ENCODE measurements at places on chromosomes 7 and 10.
A peak's percentile ranks its signal among the peaks of the same experiment; 100 is the strongest.

- no peak for DNase-seq
These were observed 345.5 kb downstream of the FGFR2 start for GRCh38 chr10:121252756-121253155.

DNA sequence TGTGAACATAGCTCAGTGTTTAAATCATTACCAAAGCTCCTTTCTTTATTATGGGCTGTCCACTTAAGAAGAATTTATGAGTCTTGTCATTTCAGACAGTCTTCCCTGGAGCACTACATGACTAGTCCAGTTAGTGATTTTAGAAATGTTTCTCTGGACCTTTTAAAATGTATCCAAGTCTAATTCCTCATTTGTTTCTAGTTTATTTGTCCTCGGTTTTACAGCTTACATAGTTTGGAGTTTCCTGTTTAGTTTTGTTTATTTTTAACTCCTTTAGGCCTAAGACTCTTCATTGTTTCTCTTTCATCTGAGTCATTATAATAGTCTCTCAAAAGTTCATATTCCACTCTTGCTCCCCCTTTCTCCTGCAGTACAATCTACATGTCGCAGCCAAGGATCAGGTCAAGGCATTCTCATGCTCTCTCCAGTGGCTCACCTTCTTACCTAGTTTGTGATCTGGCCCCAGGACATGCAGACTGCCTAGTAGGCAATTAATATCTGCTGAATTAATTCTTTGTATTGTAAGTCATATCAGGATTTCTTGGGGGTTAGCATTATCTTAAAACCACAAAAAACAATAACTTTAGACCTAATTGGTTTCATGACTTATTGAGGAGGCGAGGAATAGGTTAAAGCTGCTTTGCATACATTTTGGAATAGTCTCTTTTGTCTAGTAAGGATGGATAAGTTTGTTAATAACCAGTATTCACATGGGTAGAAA, 93.8 kb downstream of the MAPK8 start:
- DNase-seq, result peak; percentile 26

GRCh38 chr7:71266912-71267311, 135.0 kb downstream of the GALNT17 start:
- DNase-seq, result no peak

DNA sequence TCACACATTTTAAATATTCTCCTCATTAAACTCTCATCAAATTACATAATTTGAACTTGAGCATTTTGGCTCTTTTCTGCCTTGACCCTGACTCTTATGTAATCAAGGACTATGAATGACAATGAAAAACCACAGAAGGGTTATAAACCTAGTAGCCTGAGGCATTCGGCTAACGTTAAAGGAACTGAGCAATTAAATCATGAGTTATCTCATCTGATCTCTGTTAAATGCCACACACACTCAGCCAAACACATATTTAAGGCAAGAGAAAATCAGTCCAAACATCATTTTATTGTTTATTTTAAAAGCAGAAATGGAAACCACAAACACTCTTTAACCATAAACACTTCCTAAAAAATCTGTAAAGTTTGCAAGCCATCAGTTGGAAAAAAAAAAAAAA, 204.3 kb downstream of the DGKI start:
- DNase-seq, result peak; percentile 15

- no peak for DNase-seq
These were observed 161.9 kb downstream of the DNAJB6 start for GRCh38 chr7:157498657-157499056.

- no peak for DNase-seq
These were observed 78.5 kb upstream of the GATAD1 start for GRCh38 chr7:92368741-92369140.

GRCh38 chr7:157394246-157395191, 57.7 kb downstream of the DNAJB6 start:
- peak; percentile 33 for DNase-seq

DNA sequence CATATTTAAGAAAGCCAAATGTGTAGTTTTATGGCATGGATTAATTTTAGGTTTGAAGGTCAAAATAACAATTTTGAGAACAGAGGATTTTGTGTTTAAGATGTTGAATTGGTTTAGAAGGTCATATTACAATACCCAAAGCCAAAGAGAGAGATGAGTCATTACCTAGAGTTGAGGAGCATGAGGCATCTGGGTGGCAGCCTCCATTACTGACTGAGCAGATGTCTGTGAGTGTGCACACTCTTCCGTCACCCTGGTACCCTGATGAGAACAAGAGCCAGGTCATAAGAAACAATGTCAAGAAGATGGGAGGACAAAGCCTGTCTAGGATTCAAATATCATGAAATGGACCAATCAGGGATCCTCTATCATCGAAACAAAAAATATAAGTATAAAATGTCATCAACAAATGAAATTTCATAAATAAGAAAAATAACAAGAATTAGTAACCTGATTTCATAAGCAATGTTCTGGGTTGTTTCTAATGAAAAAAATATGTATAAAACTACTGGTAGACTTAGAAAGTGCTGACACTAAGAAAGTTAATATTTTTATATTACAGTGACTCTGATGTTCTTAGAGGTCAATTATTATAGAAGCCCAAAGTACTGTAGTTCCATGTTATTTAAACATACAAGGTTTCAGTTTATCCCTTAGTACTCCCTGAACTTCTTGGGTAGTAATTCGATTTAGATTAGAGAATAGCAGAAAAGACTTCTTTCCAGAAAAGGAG, 20.0 kb downstream of the CUBN start:
- DNase-seq, result peak; percentile 71

- no peak for DNase-seq
These were observed 58.6 kb upstream of the LOXL4 start for GRCh38 chr10:98326621-98327027.

DNA sequence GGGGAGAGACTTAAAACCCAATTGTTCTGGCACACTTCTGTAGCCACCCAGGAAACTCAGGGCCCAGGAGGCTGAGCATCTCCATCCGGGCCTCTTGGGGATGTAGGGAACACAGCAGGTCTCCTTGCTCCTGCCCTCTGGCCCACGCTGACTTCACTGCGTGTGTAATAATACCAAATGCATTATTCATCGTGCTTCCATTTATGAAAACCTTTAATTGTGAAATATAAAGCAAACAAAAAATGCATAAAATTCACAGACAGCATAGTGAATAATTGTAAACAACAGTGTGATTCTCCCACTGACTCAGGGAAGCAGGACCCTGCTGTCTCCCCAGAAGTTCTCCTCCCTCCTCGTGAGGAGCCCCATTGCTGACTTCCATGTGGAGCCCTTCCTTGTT, 70.3 kb upstream of the SHH start:
- peak; percentile 86 for DNase-seq

DNA sequence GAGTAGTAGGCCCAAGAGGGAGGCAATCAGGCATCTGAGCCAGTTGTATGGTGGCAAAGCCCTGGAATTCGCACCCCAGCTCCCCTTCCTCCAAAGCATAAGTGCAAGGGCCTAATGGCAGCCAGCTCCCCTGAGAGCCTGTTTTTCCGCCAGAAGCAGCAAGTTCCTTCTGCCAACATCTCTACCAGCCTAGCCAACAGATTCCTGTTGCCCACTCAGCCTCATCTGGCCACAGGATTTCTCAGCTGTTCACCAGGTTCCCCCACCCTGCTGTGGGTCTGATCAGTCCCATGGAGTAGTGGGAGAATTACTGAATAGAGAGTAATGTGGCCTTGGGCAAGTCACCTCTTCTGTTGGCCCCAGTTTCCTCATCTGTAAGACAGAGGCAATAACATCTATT, 186.2 kb upstream of the PDE1C start:
- DNase-seq, result no peak
